ENCODE measurements at places on chromosomes 2 and 18. TPM values are rescaled to one million over a fixed set of nuclear protein-coding genes. Genes with fewer than 3 reads are reported as not detected.

GRCh38 chr18:44411262-44411905, 269.3 kb upstream of the SETBP1 start:
- no peak for DNase-seq

DNA sequence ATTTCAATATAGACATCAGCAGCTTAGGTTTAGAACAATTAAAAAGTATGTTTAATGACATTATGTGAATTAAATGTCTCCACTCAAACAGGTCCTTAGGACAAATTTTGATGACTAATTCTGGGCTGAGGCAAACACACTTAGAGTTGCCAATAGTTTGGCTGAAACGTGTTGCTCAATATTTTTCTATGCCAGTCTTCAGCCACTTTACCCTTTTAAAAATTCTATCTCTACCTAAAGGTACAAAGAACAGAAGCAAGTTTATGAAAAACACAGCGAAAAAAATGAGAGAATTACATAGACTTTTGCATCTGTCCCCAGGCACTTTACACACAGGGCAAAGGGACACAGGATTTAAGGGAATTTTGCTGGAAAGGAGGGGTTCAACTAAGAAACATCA, 4.5 kb downstream of the IDH1 start:
- DNase-seq, result no peak

GRCh38 chr2:189037518-189037917, 63.3 kb downstream of the COL3A1 start:
- no peak for DNase-seq

FNDC4 gene
- total RNA-seq, result 0.19 TPM

DNA sequence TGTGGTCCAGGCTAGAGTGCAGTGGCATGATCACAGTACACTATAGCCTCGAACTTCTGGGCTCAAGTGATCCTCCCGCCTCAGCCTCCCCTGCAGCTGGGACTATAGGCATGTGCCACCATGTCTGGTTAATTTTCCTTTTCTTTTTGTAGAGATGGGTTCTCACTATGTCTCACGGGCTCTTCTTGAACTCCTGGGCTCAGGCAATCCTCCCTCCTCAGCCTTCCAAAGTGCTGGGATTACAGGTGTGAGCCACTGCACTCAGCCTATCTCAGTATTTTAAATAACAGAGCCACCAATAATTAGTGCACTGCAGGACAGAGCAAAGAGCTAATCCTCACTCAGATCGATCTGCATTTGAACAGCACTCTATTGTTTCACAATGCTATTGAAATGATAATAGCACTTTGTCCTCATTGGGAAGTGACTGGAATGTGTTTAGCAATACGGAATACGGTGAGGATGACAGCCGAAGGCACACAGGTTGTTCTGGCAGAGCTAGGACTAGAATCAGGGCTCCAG, 335.9 kb downstream of the DLGAP1 start:
- DNase-seq, result no peak

DNA sequence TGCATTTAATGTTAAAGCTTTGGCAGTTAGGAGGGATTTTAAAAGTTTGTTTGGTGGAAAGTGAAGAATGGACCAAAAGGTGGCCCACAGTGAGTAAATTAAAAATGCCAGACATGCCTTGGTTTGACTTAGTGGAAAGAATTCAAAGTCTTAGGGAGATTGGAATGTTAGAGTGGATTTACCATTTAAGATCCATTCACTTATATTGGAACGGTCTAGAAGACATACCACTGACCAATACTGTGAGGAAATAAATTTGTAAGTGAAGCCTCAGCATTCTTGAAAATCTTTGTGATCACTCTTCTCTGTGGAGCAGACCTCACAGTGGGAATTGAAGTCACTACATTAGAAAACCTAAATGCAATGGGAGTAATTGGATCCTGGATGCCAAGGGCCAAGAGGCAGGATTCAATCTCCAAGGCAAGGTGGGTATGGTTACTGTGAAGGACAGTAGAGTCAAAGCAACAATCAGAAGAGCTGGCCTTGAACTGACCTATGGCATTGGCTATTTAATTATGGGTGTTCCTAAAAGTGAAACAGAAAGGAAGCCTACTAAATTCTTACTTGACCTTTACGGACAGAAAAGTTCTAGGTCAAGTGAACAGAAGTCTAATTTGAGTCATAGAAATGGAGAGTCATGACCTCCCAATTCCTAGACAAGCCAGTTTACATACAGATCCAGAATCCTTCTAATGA, 40.2 kb upstream of the VRK2 start:
- no peak for DNase-seq

GRCh38 chr18:9337873-9338272, 3.3 kb downstream of the TWSG1 start:
- no peak for DNase-seq

SPDYA gene
- 11.8 TPM for total RNA-seq

CHST10 gene
- total RNA-seq, result 7.6 TPM

C2orf81 gene
- 1.8 TPM for total RNA-seq

DNA sequence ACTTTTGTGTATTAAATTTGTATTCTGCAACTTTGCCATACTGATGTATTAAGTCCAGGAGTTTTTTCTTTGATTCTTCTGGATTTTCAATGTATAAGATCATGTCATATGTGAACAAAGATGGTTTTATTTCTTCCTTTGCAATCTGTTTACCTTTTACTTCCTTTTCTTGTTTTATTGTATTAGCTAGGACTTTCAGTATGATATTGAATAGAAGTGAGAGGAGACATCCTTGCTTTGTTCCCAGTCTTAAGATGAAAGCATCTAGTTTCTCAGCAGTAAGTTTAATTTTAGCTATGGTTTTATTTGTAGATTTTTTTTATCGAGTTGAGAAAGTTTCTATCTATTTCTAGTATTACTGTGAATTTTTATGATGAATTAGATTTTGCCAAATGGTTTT, 25.5 kb downstream of the VRK2 start:
- DNase-seq, result no peak

DNA sequence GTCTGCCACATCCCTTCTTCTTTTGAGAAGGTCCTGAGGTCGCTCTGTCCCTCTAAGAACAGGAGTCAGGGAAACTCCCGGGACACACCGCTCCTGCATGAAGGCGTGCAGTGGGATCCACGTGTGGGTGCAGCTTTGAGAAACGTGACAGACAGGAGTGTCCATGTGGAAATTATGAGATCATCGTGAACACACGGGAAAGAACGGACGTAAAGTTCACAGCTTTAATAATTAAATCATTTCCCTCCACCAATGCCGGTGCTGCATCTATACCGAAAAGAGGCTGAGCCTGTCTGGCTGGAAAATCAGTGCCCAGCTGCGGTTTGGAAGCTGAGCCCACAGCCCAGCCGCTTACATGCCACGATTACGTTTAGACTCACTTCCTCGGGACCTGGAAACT, 372.4 kb upstream of the SALL3 start:
- no peak for DNase-seq

DNA sequence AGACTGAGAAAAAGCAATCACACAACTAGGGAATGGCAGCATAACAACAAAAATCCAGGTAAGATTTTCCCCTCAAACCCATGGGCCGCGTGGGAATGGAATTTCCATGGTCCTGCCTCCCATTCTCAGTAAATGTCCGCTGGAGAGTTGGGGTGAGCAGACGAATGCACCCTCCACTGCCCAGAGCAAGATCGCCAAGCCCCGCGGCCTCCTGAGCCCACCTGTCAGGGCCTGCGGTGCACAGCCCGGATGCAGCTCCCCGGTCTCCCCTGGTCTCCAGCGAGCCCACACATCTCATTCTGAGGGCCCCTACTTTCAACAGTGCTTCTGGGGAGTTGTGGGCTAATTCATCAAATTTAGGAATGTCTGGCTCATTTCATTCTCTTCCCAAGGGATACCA, 327.4 kb upstream of the HS6ST1 start:
- no peak for DNase-seq

- no peak for DNase-seq
These were observed 148.9 kb downstream of the RNF152 start for GRCh38 chr18:61743775-61744531.

DNA sequence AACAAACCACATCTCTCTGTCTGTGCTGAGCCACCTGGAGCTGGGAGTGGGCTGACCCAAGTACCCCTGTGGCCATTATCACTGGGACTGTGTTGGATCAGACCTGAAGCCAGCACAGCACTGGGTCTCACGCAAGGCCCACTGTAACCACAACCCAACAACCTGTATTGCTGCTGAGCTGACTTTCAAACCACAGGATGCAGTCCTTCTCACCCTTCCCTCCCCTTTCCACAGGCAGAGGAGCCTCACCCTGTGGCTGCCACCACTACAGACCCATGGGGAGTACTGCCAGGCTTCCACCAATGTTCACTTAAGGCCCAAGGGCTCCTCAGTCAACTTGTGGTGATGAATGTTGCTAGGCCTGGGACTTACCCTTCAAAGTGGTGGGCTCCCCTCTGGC, 135.7 kb downstream of the DIS3L2 start:
- no peak for DNase-seq

DNA sequence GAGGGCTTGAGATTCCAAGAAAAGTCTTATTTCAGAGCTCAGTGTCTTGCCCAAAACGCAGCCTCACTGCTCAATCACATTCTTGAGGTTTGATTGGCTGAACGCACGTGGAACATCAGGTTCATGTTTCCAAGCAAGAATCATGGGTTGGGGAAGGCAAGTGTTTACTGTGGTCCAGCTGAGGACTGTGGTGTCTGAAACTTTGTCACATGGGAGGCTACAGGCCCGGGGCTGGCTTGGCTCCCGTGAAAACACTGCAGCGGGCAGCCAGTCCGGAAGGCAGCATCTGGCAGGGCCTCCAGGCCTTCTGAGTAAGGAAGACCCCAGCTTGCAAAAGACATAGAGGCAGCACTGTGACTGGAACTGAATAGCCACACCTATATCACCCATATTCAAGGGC, 84.7 kb downstream of the POLR1A start:
- DNase-seq, result no peak

DNA sequence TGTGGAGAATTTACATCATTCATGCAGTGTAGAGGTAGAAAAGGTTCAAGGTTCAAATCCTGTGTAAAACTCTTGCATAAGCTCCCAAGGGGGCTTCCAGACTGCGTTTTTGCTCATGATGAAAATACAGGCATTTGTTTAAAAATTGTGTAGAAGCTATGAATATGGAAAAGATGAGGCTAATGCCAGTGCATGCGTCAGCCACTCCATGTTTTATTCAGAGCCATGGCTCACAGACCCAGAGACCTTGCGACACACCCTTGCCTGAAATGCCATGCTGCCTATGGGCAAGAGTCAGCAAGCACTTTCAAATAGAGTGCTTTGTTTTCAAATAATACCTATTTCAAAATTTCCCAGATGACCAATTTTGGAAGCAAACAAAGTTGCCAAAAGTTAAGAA, 262.3 kb downstream of the TRIB2 start:
- DNase-seq, result no peak

CIB4 gene
- not detected for total RNA-seq

CFC1B gene
- total RNA-seq, result not detected

DNA sequence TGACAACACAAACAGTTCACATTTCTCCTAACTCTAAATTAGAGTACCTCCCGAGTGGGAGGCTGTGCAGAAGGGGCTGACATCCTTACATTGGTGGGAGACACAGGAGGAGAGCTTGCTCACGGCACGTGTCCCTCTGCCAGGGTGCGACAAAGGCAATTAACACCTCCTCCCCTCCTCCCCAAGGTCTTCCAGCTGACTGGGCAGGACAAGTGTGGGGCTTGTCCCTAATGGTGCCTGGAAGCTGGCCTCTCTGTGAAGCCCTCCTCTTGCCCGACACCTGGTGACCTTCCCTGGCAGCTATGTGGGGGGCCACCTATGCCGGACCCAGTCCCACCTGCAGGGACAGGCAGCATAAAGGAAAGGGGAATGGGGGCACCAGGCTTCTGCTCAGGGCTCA, 57.0 kb downstream of the FAM168B start:
- DNase-seq, result no peak

ANKRD30BL gene
- not detected for total RNA-seq

LRP1B gene
- total RNA-seq, result not detected

TDRD15 gene
- not detected for total RNA-seq

ABCB11 gene
- not detected for total RNA-seq

- no peak for DNase-seq
These were observed 91.7 kb downstream of the DYSF start for GRCh38 chr2:71544919-71545571.

DNA sequence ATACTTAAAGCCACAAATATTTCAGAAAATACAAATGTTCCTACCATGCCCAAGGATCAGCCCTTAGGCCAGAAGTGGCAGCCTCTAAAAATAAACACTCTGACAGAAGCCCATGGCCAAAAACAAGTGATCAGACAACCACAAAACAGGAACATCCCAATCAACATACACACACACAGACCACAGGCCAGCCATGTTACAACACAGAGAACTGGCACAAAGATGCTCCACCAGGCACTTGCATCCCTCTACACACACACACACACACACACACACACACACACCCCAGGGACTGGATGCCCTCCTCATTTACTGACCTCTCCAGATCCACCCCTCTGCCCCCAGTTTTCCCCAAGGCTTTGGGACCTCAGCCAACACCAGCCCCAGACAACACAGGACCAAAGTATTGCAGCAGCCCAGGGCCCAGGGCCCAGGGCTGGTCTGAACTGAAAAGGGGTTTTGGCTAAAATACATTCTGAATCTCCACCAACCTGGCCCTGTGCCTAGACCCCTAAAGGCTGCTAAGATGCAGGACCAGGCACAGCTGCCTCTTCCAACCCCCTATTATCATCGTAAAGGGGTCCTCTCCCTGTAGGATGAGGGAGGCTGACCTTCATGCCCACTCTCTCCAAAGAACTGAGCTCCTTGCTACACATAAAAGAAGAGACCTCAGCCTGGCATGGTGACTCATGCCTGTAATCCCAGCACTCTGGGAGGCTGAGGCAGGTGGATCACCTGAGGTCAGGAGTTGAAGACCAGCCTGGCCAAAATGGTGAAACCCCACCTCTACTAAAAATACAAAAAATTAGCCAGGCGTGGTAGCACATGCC, 151.4 kb downstream of the TNS1 start:
- no peak for DNase-seq

GRCh38 chr2:16653799-16654198, 11.8 kb downstream of the CYRIA start:
- no peak for DNase-seq

- no peak for DNase-seq
These were observed 11.3 kb downstream of the PCARE start for GRCh38 chr2:29063056-29063455.
